ENCODE measurements at places on chromosomes 12 and 14.

GRCh38 chr14:61528591-61529021 lies 166.7 kb upstream of the HIF1A start:
- no peak for DNase-seq

- no peak for DNase-seq
Observed at GRCh38 chr14:92930737-92931602, 8.0 kb downstream of the CHGA start.

GRCh38 chr12:58479401-58479800 lies 440.9 kb downstream of the LRIG3 start:
- DNase-seq, result no peak

DNA sequence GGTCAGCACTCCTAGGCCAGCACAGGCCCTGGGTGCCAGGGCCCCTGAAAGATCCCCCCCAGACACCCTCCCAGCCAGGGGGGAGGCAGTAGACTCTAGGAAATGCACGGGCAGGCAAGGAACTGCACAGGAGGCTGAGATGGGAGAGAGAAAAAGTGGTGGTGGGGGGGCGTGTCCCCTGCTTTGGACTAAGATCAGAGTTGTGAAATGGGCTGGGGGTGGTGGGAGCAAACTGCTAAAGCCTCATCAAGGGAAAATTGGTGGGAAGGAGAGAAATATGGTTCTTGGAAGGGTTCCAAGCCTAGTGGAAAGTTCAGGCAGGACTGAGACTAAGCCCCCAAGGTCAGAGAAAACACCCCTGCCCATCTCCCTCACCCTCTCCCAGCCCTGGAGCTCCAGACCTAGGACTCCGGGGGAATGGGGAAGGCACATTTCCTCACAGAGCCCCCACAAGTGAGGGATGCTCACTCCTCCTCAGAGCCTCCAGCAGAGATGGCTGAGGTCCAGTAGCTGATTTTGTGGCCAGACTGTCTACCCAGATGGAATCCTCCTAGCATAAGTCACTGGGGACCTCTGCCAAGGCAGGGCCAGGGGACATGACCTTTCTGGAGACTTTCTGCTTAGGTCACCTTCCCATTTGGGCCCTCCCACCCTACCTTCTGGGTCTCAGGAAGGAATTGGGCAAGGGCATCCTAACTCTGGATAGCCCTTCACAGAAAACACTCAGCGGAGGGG lies 29.8 kb downstream of the FIGNL2 start:
- no peak for DNase-seq

DNA sequence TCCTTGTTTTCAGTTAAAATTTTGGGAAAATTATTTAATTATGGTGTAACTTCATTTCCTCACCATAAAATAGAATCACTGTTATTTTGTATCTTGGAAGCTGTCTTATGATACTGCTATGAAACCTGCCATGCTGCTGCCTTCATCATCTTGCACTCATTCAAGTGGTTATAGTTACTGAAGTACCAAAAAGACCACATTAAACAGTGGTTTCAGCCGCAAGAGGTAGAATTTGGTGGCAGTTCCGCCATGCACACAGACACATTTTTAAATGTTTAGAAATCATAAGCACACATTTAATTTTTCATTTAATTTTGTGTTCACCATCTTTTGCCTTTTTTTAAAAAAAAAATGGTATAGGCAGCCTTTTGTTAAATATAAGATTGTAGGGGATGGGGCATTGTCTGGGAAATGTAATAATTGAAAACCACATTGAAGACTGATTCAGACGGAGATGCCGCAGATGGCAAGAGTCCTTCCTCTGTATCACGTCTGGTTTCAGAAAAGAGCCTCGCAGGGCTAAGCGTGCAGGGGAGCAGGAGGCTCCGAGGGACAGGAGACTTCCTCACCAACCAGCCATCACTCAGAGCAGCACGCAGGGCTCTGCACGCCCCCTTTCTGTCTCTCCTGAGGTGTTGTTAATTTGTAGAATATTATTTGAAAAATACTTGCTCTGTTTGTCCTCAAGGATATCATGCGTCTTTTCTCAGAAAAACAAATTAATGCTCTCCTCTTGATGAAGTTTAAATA lies 115.2 kb upstream of the PELI2 start:
- DNase-seq, result no peak

- DNase-seq, result no peak
Observed at GRCh38 chr12:77435446-77436091, 370.2 kb upstream of the E2F7 start.

DNA sequence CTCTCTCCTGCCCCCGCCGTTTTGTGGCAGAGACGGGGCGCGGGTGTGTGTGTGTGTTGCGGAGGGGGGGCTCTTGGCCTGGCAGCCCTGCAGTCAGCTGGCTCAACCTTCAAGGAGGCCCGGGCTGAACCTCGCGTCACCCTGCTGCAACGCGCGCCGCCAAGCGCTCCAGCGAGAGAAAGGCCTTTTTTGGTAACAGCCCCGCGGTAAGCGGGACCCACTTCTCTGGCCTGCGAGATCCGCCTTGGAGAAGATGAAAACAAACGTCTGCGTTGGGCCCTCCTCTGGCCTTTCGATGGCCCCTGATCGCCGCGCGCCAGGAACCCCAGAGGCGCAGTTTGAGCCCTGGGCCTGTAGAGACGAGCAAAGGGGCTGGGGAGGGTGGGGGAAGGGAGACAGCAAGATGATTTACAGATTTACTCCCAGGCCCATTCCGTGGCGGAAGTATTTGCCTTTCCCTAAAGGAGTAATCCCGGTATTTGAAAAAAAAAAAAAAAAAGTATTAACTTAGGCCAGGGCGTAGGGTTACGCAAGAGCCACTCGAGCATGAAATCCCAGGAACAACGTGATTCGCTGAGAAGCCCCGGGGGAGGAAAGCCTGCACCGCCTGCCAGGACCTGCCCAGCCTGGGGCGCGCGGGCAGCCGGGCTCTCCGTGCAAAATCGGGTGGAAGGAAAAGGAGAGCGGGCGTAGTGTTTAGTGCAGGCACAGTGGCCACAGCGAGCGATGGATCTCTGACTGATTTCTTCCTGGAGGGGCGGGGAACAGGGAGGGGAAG lies 4.5 kb upstream of the IRF2BPL start:
- DNase-seq, result peak; percentile 63

DNA sequence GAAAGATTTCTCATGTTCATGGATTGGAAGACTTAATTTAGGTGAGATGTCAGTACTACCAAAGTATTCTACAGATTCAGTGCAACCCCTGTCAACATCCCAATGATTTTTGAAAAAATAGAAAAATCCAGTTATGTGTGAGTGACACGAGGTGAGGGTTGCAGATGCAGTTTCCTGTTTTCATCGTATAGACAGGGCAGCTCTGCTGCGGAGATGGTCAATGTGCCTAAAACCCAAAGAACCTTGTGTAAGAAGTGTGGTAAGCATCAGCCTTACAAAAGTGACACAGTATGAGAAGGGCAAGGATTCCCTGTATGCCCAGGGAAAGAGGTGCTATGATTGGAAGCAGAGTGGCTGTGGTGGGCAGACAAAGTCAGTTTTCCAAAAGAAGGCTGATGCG lies 94.4 kb downstream of the SCAF11 start:
- DNase-seq, result no peak

- no peak for DNase-seq
Observed at GRCh38 chr14:55418411-55418810, 6.8 kb upstream of the ATG14 start.

DNA sequence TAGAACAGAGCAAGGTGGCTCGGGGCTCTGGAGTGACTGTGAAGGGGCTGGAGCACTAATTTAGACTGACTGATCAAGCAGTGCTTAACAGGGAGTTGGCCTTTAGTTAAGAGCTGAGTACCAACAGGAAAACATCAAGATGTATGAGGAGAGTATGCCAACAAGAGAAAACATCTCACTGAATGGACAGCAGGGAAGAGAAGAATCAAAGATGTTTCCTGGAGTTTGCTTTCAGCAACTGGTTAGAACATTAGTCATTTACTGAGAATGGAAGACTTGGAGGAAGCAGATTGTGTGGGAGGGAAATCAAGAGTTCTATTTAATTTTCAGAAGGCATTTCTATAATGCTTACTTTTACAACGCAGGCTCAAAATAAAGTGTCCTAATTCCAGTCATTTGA lies 259.3 kb downstream of the ADAMTS20 start:
- DNase-seq, result no peak

GRCh38 chr14:53044486-53044885 lies 93.6 kb upstream of the FERMT2 start:
- no peak for DNase-seq

GRCh38 chr12:132430838-132431774 lies 58.8 kb upstream of the FBRSL1 start:
- no peak for DNase-seq

DNA sequence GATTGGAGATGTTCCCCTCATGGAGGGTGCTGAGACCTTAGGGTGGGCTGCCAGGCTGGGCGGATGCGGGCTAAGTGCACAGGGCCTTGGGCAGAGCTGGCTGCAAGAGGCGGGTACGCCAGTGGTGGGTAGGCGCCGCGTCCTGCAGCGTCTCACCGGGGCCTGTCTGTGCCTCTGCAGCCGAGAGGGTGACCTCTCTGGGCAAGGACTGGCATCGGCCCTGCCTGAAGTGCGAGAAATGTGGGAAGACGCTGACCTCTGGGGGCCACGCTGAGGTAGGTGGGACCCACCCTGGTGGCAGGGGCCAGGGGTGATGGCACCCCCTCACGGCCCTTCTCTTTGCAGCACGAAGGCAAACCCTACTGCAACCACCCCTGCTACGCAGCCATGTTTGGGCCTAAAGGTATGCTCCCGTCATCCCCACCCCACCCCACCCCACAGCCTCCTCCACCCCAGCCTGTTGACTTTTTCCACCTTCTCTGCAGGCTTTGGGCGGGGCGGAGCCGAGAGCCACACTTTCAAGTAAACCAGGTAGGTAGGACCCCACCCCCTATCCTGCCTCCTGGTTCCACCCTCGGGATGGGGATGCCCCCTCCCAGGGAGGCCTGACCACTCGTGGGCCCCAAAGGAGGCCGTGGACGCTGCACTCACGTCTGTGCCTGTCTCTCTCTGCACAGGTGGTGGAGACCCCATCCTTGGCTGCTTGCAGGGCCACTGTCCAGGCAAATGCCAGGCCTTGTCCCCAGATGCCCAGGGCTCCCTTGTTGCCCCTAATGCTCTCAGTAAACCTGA lies 1.5 kb downstream of the CRIP1 start:
- no peak for DNase-seq

DNA sequence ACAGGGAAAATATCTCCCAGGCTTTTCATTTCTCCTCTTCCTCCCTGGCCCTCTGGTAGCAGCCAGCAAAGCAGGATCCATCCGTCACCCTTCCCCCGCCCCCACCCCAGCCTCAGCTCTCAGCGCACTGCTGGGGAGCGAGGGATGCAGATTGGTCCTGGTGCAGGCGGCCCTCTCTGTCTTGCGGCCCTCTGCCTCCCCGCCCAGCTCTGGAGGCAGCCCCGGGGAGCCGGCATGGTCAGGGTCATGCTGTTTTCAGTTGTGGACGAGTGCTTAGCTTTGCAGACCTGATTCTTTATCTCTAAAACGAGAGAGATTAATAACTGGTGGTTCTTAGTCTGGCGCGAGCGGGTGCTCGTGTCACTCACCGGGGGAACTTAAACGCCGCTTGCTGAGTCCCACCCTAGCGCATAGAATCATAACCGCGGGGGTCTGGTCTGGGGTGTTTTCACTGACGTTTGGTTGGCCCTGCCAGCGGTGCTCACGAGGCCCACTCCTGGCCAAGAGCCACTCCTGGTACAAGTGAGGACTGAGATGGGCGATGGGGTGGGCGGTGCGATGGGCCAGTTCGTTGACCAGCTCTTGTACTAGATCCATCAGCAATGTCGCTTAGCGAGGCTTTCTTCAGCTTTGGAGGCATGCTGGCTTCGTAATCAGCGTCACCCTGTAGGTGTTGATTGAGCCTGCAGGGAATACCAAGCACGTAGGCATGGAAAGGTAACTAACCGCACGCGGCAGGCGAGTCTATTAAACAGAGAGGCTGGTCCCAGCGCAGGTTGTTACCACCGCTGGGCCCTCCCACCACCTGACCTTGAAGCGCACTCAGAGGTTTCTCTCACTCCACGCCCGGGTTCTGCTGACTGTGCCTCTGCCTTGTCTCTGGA lies 95.2 kb downstream of the TSPAN9 start:
- DNase-seq, result no peak

DNA sequence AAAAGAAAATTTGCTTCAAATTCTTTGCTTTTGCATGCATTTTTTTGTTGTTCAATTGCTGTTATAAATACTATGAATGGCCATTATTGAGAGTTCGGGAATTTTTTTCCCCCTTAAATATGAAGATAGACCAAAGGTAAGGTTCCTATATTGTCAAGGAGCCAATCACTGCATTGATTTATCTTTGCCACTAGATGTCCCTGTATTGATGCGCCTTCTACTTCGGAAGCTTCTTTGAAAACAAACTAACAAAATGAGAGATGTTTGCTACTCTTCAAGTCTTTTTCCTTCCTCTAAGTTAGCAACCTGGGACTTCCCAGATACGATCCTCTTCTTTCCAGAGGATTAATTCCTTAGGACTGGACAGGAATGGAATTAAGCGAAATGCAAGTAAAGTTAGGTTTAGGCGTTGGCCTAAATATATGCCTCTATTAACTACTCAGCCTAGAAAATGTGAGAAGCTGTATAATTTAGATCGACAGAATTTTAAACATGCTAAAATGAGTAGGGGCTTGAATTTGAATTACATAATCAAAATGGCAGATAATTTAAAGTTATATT lies 318.1 kb downstream of the AEBP2 start:
- DNase-seq, result no peak

- peak; percentile 65 for DNase-seq
Observed at GRCh38 chr12:45543887-45544286, 185.6 kb upstream of the ARID2 start.

DNA sequence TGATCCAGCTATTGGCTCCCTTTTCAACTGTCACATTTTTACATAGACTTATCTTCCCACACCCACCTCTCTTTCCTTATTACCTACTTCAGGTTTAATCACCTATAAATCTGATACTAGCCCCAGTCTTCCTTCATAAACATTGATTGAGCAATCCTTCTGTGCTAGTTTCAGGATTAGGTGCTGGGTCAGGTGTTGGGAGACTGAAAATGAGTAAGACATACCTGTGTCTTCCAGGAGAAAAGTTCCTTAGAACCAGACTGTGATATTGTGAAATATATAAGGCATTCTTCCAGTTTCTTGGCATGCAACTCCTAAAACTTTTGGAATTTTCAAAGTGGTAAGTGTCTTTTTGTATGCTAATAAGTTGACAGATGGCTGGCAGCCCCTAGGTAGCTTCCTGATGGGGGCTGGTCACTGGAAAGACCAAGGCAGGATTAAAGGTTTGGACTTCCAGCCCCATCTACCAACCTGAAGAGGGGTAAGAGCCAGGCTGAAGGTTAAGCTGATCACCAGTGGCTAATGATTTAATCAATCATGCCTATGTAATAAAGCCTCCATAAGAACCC lies 4.6 kb downstream of the ANO6 start:
- no peak for DNase-seq

DNA sequence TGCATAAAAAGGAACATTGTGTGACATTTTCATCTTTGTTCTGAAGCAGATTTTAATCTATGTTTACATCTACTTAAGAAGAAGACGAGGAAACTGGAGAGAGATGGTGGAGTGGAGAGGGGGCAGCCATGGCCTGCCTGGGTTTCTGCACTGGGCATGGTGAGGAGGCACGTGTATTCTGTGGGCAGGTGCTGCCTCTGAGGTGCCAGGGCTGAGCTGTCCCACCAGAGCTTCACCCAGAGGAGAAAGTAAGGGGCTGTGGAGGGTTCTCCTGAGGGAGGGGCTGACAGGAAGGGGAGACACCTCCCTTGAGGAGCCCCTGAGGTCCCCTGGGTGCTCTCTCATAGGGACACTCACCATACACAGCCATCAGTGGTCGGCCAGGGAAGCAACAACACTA lies 372.4 kb upstream of the OR4E1 start:
- no peak for DNase-seq

All from naive B cell (primary cell).